ENCODE measurements at places on chromosomes 2 and 18.

- peak; percentile 61 for DNase-seq
These were observed 313.0 kb upstream of the SLC39A10 start for GRCh38 chr2:195343942-195344530.

DNA sequence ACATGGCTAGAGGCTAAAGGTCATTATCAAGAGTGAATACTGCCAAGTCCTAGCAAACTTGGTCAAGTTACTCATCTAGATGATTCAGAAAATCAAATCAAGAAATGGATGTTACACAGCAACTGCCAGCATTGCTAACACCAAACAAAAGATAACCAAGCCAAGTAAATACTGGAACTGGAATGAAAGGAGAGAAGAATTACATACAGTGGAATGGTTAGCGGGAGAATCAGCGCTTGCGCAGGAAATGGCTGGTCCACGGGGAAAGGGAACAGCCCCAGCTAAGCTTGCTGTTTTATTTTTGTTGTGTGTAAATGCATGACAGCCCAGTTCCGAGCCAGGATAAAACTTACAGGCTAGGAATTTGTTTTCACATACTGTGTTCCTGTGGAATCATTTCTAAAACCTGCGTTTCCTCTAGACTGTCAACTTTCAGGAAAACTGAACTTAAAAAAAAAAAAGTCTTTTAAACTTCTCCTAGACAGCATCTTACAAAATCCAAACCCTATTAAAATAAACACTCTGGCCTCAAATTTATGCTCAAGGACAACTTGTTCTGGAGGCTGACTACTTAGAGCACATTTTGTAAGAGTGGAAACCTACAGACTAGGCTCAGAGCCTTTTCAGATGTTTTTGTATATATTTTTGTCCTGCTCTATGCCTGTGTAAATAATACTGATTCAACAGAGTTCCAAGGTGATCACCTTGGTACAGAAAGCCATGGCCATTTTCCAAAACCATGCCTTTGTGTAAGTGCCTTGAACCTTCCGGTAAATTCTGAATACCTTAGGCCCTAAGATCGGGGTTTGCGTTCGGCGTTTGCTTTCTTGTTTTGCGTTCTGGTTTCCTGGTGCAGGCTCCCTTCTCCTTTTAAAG lies 30.7 kb upstream of the TXNDC2 start:
- peak; percentile 45 for DNase-seq

- DNase-seq, result no peak
These were observed 40.5 kb downstream of the ABHD3 start for GRCh38 chr18:21664069-21664468.

GRCh38 chr18:24231773-24232735 lies 93.2 kb downstream of the CABYR start:
- DNase-seq, result peak; percentile 60

GRCh38 chr18:50115095-50115494 lies 79.9 kb downstream of the MYO5B start:
- no peak for DNase-seq

- no peak for DNase-seq
These were observed 67.4 kb downstream of the HS1BP3 start for GRCh38 chr2:20583425-20583881.

- DNase-seq, result no peak
These were observed 42.4 kb downstream of the ASB18 start for GRCh38 chr2:236221798-236222197.

GRCh38 chr2:98806236-98806697 lies 75.3 kb upstream of the MGAT4A start:
- no peak for DNase-seq

Data from HCEC 1CT (cell line).